HT1080 (cell line): ENCODE measurements at places on chromosomes 2 and 18. TPM values are rescaled to one million over a fixed set of nuclear protein-coding genes. Genes with fewer than 3 reads are reported as not detected.

Gene IDH1
- total RNA-seq, result 62.6 and 66.3 TPM in 2 replicates

DNA sequence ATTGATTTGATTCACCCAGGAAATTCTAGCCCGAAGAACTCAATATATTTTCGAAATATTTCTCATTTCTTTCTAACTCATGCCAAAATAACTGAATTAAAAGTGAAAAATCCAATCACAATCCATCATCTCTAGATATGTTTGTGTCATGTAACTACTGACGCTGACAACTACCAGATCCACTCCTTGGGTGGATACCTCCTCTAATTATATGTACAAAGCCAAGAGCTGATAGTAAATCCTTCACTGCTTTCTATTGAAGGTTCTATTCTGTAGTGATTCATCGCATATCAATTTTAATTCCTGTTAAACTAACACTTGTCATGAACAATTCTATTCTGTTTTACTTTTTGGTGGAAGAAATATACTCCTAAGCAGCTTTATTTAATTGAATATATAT, 1056.6 kb upstream of the NXPH2 start:
- DNase-seq, result no peak

- no peak for DNase-seq
These were observed 247.8 kb downstream of the TXNL1 start for GRCh38 chr18:56390626-56391025.

DNA sequence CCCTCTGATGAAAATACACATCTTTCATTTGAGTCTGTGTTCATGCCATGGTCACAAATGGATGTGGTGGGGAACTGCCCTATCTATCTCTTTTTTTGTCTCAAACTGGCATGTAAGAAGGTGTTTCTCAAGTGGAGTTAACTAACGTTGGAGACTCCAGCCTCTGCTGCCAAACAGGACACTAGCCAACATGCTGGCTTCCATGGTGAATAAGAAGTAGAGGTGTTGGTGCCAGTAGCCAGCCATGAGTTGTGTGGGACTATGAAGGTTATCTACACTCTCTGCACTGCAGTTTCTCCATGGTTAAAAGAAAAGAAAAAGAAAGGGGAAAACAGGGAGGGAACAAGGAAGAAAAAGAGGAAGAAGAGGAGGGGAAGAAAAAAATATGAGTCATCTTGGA, 149.0 kb upstream of the TMEM200C start:
- no peak for DNase-seq
